ENCODE measurements at places on chromosomes 2 and 18.

GRCh38 chr18:76842837-76843530 is 20.6 kb downstream of the ZNF236 start:
- no peak for DNase-seq

DNA sequence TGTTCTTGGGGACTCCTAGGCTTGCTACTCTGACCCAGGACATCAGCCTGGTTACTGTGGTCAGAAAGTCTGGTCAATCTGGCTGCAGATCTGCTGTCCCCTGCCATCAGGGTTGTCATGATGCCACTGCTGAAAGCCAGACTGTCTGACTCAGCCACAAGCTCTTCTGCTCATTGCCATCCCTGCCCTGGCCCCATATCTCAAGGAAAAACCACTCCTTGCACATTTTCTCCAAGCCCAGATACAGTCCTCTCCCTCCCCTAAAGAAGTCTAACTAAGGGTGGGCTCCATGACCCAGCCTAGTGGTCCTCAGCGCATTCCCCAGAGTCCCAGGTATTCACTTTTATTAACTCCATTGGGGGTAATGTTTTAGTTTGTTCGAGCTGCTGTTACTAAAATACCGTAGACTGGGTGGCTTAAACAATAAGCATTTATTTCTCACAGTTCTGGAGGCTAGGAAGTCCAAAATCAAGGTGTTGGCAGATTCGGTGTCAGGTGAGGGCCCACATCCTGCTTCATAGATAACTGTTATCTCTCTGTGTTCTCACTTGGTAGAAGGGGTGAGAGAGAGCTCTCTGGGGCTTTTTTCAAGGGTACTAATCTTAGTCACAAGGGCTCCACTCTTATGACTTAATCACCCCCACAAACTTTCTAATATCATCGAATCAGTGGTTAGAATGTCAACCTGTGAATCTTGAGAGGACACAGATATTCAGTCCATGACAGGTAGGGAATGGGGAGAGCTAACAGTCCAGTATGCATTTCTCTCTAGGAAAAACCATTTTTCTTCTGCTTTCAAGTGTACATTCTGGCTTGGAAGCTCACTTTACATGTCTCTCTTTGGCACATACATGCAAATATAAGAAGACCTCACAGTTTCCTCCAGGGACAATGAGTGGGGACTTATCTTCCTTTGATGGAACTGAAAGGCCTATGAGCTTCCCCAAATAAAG is 94.8 kb upstream of the CXCR4 start:
- no peak for DNase-seq

DNA sequence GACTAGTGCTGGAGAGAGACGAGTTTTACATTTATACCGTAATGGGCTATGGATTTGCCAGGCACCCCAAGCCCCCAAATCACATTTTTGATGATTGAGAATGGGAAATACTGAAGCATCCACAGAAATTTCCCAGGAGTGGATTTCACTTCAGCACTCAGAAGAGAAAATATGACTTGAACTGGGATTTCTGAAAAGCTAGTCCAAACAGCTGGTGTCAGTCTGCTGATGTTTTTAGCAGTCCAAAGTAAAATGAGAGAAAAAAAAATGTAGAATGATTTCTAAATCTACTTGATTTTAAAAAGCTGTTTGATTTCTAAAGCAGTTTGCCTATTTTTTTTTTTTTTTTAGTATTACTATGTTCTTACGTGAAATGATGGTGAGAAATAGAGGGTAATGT is 105.0 kb downstream of the PLEKHM3 start:
- DNase-seq, result no peak

DNA sequence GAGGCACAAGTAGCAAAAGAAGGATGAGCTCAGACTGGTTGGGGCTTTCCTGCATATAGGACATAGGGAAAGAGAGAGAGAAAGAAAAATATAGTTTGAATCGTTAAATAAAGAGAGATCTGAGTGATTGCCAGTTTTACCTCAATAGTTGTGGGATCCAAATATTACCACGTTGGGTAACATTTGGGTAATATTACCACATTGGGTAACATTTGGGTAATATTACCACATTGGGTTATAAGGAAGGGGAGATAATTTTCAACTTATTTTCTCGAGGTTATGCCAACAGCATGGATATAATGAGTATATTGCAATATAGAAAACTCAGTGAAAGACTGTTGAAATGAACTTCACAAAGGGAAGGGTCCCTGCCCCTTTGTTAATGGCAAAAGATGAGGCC is 20.7 kb downstream of the SP140 start:
- DNase-seq, result no peak

GRCh38 chr2:101842471-101842870 is 145.0 kb downstream of the MAP4K4 start:
- DNase-seq, result no peak

DNA sequence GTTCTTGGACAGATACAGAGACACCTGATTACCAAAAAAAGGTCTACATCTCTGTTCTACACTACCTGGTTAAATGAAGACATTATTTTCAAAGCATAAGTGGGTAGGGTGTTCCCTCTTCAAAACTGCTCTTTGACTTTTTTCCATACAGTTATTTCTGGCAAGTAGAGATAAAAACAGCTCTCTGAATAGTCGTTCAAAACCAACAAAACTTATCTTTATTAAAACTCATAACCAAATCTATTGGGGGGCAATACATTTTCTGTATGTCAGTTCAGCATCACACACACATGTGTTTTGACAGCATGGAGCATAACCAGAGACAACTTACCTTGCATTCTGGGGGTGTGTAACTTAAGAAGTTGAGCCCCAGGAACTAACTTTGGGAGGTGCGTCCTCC is 149.0 kb upstream of the EPC2 start:
- DNase-seq, result no peak

- no peak for DNase-seq
These were observed 42.9 kb upstream of the PEX13 start for GRCh38 chr2:60974652-60975051.

DNA sequence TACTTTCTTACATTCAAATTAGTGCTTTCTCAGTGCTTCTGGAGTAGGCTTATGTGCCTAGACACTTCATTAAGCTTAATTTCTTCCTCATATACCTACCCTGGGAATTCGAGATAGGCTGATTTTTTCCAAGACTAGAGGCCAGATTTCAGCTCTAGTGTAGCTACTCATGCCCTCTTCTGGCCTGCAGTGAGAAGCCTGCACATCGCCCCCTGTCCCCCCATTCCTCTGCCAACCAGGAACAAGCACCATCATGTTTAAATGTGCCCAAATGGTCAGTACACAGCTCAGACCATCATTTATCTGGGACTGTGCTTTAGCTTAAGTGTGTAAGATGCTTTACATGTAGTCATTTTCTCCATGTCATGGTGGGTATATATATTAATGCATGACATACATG is 1218.8 kb upstream of the LRRTM1 start:
- no peak for DNase-seq

- no peak for DNase-seq
These were observed 81.8 kb upstream of the LYPD1 start for GRCh38 chr2:132751836-132752235.
